Kidney epithelial cell (primary cell): ENCODE measurements at places on chromosomes 13 and 19. TPM values are rescaled to one million over a fixed set of nuclear protein-coding genes. Genes with fewer than 3 reads are reported as not detected.

DNA sequence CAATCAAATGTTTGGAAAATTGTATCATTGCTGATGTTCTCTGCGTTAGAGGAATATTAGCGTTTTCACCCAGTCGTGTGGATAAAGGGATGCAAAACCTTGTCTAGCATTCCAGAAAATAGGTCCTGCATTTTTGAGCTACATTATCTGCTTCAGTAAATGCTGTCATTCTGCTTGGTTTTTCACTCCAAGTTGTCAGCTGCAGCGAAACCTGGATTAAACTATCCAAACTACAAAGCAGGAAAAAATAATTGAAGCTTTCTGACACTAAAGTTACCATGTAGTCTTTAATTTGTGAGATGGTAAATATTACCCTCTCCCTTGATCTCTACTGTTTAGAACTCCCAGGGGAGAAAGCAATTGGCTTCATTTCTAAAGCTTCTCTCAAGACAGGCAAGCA lies 1795.5 kb upstream of the PRR20A start:
- DNase-seq = no peak

DNA sequence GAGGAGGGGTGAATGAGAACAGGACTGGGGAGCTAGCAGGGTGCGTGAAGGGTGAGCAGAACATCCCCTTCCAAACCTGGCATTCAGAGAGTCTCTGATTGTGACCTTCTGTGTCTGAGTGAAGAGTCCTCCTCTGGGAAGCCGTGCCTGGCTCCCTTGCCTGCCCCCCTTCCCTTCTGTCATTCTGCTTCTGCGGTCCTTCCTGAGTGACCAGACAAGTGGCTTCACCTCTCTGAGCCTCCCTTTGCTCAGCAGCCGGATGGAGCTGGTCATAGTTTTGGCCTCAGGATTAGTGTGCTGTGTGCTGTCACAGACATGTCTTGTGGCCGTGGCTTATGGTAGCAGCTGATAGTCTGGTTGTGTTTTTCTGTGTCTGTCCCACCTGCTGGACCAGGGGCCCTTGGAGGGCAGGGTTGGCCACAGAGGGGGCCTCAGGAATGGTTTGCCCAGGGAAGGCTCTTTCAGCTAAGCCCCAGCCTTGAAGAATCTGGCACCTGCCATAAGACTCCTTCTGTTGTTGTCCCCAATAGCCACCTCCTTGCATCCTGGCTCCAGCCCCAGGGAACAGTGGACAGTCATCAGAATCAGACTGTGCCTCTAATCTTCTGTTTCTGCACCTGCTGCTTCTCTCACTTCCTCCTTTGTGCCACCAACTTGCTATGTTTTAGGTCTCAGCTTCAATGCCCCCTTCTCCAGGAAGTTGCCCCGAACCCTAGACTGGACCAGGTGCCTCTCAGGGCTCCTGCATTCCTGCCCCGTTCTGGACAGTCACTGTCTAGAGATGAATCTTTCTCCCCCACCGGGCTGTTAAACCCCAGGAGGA lies 5.9 kb downstream of the CLPTM1 start:
- no peak for DNase-seq

GRCh38 chr13:45105895-45106294 lies 14.4 kb upstream of the GTF2F2 start:
- no peak for DNase-seq

DNA sequence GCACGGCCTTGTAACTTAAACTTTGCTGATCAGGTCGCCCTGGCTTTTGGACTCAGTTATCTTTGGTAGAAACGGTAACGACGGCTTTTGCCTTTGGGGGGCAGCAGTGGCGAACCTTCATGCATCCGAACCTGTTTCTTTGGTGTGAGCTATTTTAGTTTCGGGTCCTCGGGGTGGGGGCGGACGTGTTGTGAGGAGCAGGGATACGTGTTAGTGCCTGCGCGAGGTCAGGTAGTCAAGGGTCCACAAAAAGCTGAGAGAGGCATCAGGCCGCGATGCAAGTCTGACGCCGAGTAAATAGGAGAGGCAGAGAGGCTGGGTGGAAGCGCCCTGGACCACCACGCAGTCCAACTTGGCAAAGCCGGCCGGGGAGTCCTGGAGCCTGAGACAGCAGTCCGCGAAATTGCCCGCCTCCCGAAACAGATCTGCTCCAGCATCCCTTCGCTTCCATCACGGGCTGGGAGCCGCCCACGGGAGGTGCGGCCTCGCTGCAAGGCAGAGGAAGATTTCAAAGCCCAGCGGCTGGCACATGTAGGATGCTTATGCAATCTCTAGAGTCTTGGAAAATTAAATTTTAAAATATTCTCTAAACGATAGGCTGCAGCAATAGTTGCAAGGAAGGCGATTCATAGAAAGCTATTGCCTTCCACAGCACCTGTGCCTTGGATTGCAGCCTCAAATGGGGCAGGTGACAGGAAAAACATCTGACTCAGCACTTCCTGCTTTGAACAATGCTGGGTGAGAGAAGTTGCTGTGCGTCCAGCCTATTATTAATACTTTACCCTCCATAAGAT lies 4.6 kb upstream of the TPP2 start:
- no peak for DNase-seq

GRCh38 chr19:50796128-50796633 lies 6.0 kb downstream of the ACP4 start:
- no peak for DNase-seq

Gene KCNRG
- total RNA-seq = 0.62 TPM in 1 of 2 replicates, not detected in the other
